ENCODE measurements at places on chromosomes 6 and 20.

- no peak for DNase-seq
These were observed 152.8 kb upstream of the KCNG1 start for GRCh38 chr20:51175724-51176123.

DNA sequence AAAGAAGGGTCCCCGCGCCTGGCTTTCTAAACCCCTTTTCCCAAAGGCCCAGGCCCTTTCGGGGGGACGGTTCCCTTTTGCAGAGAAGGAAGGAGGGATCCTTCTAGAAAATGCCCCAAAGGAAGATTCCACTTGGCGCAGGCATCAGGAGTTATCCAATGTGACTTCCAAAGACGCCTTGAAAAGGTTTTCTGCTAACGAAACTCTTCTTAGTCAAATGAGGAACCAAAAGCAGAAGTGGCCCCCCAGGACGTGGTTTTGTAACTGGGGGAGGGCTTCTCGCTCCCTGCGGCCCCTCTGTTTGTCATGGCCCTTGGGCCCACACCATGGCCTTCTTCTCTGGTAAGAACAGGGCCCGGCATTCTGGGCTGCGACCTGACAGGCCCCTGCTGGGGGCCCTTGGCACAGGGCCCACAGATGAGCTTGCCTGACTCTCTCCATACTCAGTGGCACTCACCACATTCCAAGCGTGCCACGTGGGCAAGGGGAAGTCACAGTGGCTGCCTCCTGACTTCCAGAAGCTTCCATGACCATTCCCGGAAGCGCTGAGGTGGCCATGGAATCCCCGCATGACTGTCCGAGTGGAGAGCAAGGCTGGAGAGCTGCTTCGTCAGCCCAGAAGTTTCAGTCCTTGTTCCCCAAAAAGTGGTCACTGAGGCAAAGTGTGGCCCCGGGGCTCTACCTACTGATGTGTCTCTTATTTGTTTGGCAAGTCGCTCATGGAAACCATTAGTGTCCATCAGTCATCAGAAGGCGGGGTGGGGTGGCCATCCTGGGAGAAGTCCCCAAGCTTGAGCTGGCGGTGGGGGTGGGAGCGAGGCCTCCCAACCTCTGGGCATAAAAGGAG, 834 bp upstream of the CTSZ start:
- no peak for DNase-seq

- no peak for DNase-seq
These were observed 161.3 kb downstream of the SOX4 start for GRCh38 chr6:21754891-21755290.

DNA sequence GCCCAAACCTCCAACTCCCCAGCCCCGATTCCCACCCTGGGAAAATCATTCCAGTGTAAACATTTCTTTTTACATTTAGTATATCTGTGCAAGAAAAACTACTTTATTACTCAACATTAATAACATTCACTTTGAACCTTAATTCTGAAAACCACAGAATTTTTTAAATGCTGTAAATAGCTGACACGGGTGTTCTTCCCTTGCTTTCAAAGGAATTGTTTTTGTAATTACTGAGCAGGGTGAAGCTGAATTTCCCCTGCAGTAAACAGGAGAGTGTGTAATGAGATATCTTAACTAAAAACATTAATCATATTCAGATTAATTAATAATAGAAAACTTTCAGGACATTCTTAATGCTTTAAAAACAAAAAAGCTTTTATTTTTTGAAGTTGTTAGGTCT, 99.3 kb upstream of the CITED2 start:
- no peak for DNase-seq

DNA sequence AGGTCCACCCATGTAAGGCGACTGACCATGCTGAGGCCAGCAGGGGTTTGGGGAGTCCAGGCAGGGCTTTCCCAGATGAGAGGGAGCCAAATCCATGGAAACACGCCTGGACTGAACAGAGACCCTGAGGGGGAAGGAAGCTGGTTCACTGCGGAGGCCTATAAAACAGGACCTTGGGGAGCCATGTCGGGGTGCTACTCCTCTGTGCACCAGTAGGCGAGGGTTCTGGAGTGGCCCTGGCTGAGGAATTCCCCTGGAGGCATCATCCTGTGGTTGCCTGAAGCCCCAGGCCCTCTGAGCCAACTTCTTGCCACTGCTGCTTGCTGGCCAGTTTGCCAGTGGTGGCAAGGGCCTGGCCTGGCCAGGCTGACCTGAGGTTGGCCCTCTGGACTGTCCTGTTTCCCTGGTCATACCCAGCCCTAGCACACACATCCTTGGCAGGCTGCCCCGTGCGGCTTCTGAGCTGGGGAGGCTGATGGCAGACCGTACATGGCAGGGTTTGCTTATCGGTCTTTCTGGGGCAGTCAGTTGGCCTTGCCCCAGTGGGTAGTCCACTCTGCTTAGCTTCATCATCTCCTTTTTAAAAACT, 2.2 kb upstream of the LRRN4 start:
- DNase-seq: no peak

- no peak for DNase-seq
These were observed 429.5 kb upstream of the ARID1B start for GRCh38 chr6:156347656-156348055.

GRCh38 chr6:139882977-139883728, 508.7 kb upstream of the CITED2 start:
- DNase-seq: no peak

DNA sequence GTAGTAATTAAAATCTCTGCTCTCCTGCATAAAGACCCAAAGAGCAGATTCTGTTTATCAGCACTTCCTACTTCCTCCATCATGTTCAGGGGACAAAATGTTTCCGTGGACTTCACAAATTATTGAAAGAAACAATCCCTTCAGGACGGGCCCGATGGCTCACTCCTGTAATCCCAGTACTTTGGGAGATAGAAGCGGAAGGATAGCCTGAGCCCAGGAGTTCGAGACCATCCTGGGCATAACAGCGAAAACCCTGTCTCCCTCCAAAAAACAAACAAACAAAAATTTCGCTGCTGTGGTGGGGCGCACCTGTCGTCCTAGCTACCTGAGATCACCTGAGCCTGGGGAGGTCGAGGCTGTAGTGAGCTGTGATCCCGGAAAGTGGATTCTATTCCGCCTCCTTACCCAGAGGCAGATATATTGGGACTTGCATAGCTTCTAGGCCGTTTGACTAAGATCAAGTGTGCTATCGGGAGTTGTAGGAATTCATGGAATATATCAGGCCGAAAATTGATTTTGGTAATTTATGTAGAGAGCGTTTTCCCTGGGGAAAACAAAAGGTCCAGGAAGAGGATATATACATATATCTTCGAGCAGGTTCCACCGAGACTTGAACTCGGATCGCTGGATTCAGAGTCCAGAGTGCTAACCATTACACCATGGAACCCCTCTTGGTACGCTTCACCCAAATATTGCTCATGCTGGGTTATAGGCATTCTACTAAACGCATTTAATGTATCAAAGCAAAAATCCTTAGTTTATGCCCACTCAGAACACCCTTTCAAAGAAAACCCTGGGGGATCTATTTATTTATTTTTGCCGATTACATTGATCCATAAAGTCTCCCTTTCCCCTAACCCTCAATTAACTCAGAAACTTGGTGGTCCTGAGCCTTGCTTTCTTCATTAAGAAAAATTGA, 74.5 kb upstream of the ZNF184 start:
- DNase-seq: no peak

GRCh38 chr6:139917951-139918630, 543.6 kb upstream of the CITED2 start:
- no peak for DNase-seq

DNA sequence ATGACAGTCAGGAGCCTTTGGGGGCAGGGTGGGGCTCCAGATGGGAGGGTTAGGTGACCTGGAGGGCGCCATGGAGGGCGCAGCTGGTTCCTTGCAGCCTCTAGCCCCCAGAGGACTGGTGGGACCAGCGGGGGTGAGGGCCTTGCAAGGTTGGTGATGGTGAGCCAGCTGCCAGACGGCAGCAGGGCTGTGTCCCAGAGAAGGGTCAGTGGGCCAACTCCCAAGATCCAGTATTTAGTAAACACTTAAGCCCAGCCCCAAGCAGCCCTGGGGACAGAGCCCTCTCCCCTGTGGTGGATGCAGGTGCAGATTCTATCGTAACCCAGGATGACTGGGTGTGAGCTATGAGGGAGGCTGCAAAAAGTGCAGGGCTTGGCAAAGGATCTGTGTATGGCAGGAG, 201.5 kb upstream of the RNF24 start:
- DNase-seq: no peak

DNA sequence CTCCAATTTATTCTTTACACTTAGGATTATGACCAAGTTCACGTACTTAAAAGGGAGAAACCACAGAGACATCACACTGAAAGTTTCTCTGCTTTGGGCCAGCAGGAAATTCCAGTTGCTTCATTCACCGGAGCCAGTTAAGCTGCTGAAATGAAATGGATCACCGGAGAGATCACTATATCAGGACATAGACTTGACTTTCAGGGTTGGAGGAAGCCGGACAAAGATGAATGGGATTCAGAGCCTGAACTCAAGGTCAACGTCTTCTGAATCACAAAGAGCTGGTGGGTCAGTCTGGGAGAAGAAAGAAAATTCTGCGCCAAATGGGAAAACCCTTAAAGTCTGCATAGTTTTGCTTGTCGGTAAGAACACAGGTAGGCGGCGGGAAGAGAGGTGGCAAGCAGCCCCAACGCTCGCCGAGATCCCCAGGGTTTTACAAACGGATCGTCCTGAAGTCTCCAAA, 81.9 kb upstream of the CCDC28A start:
- DNase-seq: peak; percentile 16

DNA sequence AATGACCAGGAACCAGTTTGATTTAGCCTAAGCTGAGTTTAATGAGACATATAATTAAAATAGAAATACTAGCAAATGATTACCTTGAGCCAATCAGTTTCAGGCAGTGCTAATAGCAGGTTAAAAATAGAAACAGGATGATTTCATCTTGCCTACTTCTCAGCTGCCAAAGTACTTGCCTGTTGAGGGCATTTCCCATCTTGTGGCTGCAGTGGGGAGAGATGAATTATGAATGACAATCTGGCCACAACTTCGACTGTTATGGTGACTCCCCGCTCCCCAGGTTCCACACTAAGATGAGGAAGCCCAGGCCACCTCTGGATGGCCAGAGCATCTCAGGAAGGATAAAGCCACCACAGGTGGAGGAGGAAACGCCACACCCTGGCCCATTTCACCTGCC, 31.3 kb downstream of the MBOAT1 start:
- DNase-seq: no peak

DNA sequence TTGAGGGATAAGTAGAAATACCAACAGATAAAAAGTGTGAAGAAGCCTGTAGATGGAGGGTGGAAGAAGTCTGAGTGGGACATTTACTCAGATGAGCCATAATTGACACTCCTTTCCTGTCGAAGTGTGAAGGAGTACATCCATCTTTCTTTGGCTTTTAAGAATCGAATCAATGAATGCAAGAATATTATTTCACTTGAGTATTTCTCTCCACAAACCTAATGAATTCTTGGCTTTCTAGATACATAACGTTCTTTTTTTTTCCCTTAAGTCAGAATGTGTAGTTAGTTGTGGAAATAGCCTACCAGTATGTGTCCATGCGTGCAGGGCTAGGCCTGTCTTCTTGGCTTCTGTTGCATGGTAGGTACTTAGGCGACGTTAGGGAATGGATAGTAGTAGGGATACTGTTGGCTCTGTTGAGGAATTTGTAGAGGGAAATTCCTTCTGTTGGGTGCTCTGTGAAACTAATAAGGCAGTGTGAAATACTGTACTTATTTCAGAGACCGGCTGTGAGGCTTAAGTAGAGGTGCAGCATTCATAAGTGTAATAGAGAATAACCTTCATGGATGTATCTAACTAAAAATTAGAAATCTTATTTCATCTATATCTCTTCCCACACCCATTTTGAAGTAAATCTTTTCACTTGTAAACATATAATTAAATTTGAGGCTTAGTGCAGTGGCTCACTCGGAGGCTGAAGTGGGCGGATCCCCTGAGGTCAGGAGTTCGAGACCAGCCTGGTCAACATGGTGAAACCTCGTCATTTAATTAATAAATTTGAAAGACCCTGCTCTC, 1.5 kb downstream of the RPS18 start:
- no peak for DNase-seq

DNA sequence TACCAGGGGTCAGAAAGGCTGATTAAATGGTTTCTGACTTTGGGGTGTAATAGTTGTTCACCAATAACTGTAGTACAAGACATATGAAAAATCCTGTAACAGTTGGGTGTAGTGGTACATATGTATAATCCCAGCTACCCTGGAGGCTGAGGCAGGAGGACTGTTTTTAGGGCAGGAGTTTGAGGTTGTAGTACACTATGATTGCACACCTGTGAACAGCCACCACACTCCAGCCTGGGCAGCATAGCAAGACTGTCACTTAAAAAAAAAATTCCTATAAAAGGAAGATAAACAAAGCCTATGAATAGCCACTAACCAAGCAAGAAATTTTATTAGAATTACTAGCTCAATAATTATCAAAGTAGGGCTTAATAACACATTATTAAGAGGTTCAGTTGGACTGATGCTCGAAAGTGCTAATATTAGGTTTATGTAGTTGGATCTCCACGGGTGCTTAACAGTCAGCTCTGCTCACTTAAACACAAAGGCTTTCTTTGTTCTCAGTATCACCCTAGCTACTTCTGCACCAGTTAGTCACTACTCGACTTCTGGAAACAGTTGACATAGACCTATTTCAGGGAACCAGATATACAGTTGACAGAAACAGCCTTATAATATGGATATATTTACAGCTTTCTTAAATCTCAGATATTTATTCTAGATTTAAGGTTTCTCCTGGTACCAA, 113.0 kb downstream of the MTFR2 start:
- no peak for DNase-seq

GRCh38 chr20:38804221-38804620, 1.3 kb upstream of the PPP1R16B start:
- DNase-seq: no peak

- no peak for DNase-seq
These were observed 106.6 kb downstream of the TAF4 start for GRCh38 chr20:61958773-61959700.

- no peak for DNase-seq
These were observed 49.8 kb downstream of the KCTD20 start for GRCh38 chr6:36492621-36493020.

DNA sequence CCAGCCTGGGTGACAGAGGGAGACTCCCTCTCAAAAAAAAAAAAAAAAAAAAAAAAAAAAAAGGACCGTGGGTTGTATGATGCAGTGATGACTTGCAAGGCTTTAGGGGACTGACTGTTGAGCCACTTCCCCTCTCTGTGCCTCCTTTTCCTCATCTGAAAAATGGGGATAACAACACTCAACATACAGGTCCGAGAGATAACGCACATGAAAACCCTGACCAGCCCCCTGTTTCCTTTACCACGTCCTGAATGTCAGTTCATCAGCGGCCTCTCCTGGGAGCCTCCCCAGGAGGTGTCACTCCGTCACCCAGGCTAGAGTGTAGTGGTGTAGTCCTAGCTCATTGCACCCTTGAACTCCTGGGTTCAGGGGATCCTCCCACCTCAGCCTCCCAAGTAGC, 3.9 kb downstream of the SLA2 start:
- DNase-seq: no peak

GRCh38 chr6:71721642-71722041, 164.7 kb upstream of the RIMS1 start:
- DNase-seq: no peak

- no peak for DNase-seq
These were observed 104.8 kb downstream of the MAFB start for GRCh38 chr20:40584130-40584809.
